HepG2 (cell line): ENCODE measurements at places on chromosomes 12 and 14. TPM values are rescaled to one million over a fixed set of nuclear protein-coding genes. Genes with fewer than 3 reads are reported as not detected.
A peak's percentile ranks its signal among the peaks of the same experiment; 100 is the strongest.

- DNase-seq, result no peak
These were observed 226.2 kb upstream of the LHX5 start for GRCh38 chr12:113697651-113698509.

DNA sequence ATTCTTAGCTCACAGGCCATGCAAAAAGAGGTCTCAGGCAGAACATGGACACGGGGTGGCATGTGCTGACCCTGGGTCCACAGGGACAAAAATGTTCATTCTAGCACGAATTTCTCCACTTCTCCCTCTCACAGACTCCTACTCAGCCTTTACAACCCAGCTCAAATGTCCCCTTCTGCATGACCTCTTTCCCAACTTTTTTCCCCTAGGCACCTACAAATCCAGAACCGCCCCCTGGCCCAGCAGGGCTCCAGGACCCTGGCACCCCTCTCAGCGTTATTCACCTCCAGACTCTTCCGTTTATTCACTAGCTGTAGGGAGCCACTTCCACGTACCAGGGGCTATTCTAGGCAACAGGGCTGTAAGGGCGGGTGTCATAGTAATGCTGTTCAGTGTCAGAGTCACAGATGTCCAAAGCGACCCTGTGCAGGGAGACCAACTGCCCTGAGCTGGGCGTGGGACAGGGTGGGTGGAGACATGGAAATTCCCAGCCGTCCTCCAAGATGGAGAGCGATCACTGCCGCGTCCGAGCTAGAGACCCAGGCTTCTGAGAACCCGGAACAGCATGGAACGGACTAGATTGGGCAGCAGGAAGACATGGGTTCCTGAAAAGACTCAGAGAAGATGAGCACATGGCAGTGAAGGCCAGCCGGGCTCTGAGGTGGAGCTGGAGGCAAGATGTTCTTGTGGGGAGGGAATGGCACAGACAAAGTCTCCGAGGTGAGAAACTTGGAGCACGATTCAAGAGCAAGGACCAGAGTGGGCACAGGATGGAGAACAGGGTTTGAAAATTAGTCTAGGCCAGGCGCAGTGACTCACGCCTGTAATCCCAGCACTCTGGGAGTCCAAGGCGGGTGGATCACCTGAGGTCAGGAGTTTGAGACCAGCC lies 274.9 kb upstream of the RTL1 start:
- DNase-seq, result no peak

The LRTM2 gene
- total RNA-seq, result not detected in 2 replicates

GRCh38 chr12:111359231-111359913 lies 9.5 kb downstream of the PHETA1 start:
- no peak for DNase-seq

DNA sequence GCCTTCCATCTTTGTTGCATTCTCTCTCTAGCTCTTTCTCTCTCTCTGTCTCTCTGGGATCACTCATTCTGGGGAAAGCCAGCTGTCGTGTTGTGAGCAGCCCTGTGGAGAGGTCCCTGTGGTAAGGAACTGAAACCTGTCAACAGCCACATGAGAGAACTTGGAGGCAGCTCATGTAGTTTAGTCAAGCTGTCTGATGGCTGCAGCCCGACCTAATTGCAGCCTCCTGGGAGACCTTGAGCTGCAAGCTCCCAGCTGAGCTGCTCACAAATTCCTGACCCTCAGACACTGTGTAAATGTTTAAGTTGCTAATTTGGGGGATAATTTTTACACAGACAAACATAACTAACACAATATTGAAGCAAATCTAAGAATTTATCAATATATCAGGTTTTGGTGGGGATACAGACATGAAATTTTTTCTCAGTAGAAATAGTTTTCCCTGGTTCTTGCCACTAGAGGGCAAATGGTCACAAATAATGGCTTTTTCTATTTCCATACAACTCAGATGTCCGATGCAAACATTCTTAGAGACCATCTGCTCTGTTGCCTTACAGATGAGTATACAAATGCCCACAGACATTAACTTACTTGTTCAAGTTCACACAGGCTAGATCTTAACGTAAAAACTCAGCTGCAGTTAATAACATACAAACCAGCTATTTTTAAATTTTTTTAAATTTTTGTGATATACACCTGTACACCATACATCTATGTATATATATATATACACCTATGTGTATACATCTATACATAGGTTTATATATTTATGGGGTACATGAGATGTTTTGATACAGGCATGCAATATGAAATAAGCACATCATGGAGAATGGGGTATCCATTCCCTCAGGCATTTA lies 15.5 kb upstream of the KRR1 start:
- DNase-seq, result peak; percentile 45

GRCh38 chr12:32230613-32230993 lies 124.0 kb downstream of the BICD1 start:
- no peak for DNase-seq

DNA sequence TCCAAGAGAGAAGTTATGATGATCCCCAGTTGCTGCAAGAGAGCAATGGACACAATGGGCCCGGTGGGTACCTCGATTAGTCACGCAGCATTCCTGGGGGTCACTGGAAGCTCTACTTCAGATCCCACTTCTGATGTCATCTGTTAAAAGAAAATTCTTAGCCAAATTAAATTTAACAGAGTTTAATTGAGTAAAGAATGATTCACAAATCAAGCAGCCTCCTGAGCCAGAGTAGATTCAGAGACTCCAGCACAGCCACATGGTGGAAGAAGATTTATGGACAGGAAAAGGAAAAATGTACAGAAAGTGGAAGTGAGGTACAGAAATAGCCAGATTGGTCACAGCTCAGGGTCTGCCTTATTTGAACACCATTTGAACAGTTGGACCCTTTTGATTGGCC lies 107.5 kb downstream of the SPTSSA start:
- DNase-seq, result no peak

The CCDC175 gene
- total RNA-seq, result not detected in 2 replicates

The PSMD9 gene
- total RNA-seq, result 61.1 and 73.9 TPM in 2 replicates

The BEGAIN gene
- not detected in 2 replicates for total RNA-seq

DNA sequence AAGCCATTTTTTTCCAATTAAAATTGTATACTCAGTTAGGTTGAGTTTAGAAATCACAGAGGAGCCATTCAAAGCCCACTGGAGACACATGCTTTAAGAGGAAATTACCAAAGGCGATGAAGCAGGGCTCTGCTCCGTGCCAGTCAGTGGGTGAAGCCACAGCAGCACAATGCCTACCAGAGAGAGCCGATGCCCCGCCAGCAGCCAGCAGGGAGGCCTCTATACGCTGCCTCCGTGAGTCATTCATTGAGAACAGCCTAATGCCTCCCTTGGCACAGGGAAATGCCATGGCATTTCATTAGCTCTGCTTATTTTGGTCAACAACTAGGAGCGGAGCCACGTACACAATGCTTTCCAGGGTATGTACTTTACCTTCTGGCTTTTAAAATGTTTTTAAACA lies 197.8 kb upstream of the FRMD6 start:
- no peak for DNase-seq

DNA sequence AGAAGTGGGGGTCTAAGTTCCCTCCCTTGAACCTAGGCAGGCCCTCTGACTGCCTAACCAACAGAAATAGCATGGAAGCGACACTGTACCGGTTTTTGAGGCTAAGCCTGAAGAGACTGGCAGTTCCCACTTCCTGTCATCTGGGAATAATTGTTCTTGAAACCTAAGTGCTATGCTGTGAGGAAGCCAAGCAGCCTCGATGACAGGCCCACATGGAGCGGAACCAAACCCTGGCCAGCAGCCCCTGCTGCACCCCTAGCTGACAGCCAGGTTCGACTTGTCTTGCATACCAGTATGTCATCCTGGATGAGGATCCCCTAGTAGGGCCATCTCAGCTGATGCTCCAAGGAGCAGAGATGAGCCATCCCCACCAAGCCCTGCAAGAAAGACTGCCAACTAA lies 6.4 kb upstream of the GPR68 start:
- no peak for DNase-seq

GRCh38 chr14:92603309-92604242 lies 90.0 kb downstream of the RIN3 start:
- no peak for DNase-seq

The OR6C75 gene
- not detected in 2 replicates for total RNA-seq

- DNase-seq, result no peak
These were observed 1.8 kb upstream of the GLIPR1L2 start for GRCh38 chr12:75389061-75389460.

The FBXO21 gene
- 32.5 and 45.2 TPM in 2 replicates for total RNA-seq

- DNase-seq, result no peak
These were observed 234.1 kb upstream of the GARIN2 start for GRCh38 chr14:66955159-66955558.

GRCh38 chr12:3328081-3328480 lies 162.9 kb upstream of the PRMT8 start:
- no peak for DNase-seq

- DNase-seq, result no peak
These were observed 100.3 kb downstream of the SLC25A47 start for GRCh38 chr14:100423317-100424010.

GRCh38 chr12:3311027-3311402 lies 180.0 kb upstream of the PRMT8 start:
- DNase-seq, result no peak

DNA sequence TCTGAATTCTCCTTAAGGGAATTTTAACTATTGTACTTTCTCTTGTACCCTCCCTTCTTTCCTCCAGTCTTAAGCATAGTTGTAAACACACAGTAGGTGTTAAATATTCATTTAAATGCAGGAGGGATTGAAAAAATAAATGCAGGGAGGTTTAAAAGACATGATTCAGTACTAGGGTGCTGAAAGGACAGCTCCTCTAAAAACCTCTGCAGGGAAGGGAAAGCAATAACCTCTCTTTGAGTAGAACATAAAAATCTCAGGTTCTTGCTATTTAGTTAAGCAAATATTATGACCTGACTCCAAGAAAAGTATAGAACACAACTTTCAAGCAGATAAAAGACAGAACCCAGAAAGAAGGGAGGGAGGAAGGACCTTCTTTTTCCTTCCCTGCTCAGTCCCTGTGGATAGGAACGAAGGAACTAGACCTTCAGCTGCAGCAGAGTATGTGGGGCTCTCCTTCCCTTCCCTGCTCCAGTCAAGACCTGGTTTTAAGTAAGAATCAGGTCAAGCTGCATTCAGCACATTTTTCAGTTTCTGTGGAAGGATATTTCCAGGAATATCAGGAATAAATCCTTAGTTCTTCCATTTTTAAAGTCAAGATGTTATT lies 4.7 kb downstream of the MAP3K9 start:
- DNase-seq, result no peak

The ZFP36L1 gene
- total RNA-seq, result 7.4 and 8.4 TPM in 2 replicates

The SPIC gene
- not detected in 2 replicates for total RNA-seq

The HOXC9 gene
- total RNA-seq, result 0.94 and 1.1 TPM in 2 replicates

The DTX1 gene
- total RNA-seq, result not detected in 2 replicates

GRCh38 chr14:59376686-59377085 lies 88.5 kb downstream of the GPR135 start:
- no peak for DNase-seq

GRCh38 chr12:101838628-101839323 lies 8.0 kb upstream of the GNPTAB start:
- no peak for DNase-seq

DNA sequence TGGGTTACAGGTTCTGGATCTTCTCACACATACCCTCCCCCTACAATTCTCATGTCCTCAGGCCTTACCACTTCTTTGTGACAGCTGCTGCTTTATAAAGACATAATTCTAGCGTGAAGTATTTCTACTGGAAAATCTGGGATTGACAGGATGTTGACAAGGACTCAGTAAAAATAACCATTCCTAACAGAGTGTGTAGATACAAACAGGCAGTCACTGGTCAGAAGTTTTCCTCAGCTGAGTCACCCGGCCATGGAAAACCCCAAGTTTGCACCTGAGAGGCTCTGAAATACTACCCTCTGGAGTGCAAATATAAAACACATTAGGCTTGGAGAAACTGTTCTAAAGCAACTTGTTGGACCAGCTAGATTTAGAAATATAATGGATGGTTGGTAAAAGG lies 54.4 kb downstream of the SPPL3 start:
- peak; percentile 9 for DNase-seq

DNA sequence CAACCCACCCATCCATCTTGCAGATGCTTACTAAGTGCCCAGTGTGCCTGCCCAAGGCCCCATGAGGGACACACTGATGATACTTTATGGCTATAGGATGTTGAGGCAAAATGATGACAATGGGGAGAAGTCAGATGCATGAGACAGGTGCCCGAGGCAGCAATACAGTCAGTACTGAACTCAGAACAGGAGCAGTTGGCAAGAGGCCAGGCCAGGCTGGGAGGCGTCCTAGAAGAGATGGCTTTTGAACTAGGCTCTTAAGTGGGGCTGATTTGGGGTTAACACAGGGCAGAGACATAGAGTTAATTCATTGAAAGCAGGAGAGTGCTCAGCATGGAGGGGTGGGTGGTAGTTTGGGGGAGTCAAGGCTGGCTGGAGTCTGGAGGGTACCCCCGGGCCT lies 15.6 kb downstream of the PLBD2 start:
- DNase-seq, result no peak

- DNase-seq, result no peak
These were observed 105.1 kb downstream of the TMTC3 start for GRCh38 chr12:88247241-88247643.

The GPR65 gene
- total RNA-seq, result not detected in 2 replicates

The LRRC10 gene
- not detected in 2 replicates for total RNA-seq

- DNase-seq, result no peak
These were observed 614.1 kb downstream of the SLC16A7 start for GRCh38 chr12:60209933-60210332.

GRCh38 chr12:27564612-27565213 lies 40.7 kb downstream of the PPFIBP1 start:
- no peak for DNase-seq

The TCL1B gene
- not detected in 2 replicates for total RNA-seq

GRCh38 chr12:2796187-2796666 lies 1.5 kb downstream of the FKBP4 start:
- DNase-seq, result no peak

The SERPINA3 gene
- 433 and 825 TPM in 2 replicates for total RNA-seq

GRCh38 chr12:70186436-70186835 lies 56.8 kb upstream of the CNOT2 start:
- no peak for DNase-seq

DNA sequence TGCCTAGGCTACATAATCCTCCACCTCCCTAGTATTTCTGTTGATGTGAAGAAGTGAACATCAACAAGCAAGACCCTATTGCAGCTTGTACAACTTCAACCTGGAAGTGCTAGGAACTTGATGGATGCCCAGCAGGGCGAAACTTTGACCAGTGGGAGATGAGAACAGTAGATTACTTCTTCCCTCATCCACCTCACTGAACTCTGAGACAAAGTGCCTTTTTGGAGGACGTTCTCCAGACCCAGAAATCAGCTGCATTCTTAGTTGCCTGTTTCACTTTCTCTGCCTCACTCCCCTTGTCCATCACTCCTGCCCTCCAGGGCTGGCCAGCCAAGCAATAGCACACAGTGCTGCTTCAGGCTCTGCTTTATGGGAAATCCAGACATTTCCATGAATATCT lies 683.4 kb downstream of the GALC start:
- no peak for DNase-seq

The AKAP6 gene
- total RNA-seq, result 0.84 and 1.4 TPM in 2 replicates

The RNF212B gene
- total RNA-seq, result not detected in 2 replicates

The HELB gene
- total RNA-seq, result 3.7 and 4.5 TPM in 2 replicates

The NINJ2 gene
- total RNA-seq, result 0.62 and 0.94 TPM in 2 replicates

DNA sequence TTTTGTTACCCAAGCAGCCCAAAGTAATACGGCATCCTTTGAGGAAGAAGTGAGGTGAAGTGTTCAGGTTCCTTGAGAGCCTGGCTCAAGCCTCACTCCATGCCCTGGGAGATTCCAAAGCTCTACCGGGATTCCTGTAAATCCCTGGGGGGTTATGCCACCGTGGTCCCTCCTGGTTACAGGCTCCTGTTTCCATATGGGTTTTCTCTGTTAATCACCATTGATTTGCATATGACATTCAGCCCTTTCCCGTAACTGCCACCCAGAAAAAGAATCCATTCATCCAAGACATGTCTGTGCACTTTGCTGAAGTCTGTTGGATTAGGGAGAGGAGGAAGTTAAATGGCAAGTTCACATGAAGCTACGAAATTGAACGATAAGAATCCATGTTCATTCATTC lies 27.9 kb upstream of the CCDC60 start:
- no peak for DNase-seq
